ENCODE measurements at places on chromosomes 2 and 18.

DNA sequence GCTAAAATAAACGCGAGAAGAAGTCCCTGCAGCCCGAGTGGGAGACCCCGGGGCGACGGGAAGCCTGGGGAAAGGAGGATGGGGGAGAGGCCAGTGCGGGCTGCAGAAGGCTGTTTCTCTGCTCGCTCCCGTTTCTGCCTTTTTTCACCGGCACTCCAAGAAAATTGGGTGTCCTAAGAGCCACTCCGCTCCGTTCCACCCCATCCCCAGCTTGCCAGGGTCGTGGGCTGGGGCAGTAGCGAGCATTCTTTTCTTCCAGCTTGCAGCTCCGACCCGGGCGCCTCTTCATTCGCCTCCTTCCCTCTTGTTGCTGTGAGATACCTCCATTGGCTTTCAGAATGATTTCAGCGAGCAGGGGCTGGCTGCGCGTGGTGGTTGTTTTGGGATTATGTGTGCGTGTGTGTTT, 1.1 kb downstream of the HOXD3 start:
- DNase-seq = no peak

- no peak for DNase-seq
Observed at GRCh38 chr2:152016181-152017120, 82.4 kb downstream of the CACNB4 start.

DNA sequence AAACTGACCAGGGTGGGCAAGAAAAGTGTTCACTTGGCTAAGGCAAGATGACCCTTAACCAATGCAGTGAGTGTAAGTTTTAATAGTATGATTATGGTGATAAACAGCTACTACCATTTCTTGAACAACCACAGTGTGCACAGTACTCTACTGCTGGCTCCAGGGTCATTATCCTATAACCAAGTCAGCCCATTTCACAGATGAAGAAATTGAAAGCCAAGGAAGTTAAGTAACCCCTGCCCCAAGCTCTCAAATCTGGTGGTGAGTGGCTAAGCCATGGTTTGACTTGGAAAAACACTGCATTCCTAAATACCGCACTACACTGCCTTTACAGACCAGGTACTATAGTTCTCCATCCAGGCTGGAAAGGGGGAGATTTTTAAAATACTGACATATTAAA, 5.7 kb downstream of the ZNF385B start:
- no peak for DNase-seq

GRCh38 chr18:5673616-5674015, 129.8 kb upstream of the EPB41L3 start:
- no peak for DNase-seq

- DNase-seq = no peak
Observed at GRCh38 chr2:132597831-132598230, 72.2 kb downstream of the LYPD1 start.

GRCh38 chr2:229300790-229301189, 29.7 kb upstream of the PID1 start:
- no peak for DNase-seq

- DNase-seq = no peak
Observed at GRCh38 chr2:195021711-195022507, 635.1 kb upstream of the SLC39A10 start.

GRCh38 chr2:164967781-164968228, 12.5 kb upstream of the SLC38A11 start:
- no peak for DNase-seq

DNA sequence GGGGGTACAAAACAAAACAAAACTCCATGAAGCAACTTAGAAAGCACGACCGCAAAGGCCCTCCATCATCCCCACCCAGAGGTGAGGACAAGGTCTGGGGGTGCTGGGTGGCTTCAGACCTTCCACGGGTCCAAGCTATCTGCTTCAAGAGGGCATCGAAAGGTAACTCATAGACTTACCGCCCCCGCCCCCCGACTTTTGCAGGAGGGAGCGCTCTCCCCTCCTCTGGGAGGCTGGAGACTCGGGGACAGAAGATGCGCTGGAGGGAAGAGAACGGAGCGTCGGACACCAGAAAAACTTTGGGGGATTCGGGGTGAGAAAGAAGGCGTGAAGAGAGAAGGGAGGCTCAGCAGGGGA, 300 bp upstream of the STON1 start:
- DNase-seq = no peak

DNA sequence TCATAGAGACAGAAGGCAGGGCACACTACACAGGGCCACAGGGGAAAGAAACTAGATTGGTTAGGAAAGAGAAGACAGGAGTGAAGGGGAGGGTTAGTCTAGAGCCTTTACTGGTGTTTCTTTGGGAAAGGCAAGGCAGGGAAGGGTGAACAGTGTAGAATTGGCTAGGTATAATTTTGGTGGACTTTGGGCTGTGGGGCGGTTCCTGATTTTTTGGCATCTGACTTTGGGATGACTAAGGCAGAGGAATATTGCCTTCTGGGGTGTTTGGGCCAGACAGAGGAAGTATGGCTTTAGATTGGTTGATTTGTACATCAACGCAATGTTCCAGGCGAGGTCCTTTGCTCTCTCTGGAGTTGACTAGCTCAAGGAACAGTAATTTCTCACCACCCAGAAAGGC, 534.8 kb downstream of the DCC start:
- no peak for DNase-seq

GRCh38 chr2:128641421-128642080, 322.9 kb upstream of the HS6ST1 start:
- no peak for DNase-seq

- no peak for DNase-seq
Observed at GRCh38 chr2:37637190-37637860, 34.1 kb downstream of the CDC42EP3 start.

DNA sequence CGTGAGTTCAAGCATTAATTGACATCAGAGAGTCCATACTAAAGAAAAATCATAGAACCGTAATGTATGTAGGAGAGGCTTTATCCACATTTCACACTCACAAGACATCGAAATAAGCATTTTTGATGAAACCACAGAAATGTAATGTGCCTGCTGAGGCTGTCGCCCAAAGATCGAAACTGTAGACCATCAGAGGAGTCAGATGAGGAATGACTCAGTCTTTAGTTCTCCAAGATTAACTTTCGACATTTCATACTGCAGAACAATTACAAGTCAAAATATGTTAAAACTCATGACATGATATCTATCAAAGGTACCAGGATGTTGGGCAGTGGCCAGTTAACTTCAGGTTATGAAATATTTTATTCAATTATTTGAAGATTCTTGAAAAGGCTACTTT, 79.6 kb downstream of the RAB31 start:
- DNase-seq = no peak

- no peak for DNase-seq
Observed at GRCh38 chr2:144500563-144500962, 19.4 kb downstream of the ZEB2 start.

GRCh38 chr18:41324020-41324791, 630.8 kb upstream of the PIK3C3 start:
- DNase-seq = no peak

GRCh38 chr2:64369706-64370105, 84.3 kb upstream of the LGALSL start:
- DNase-seq = no peak

- no peak for DNase-seq
Observed at GRCh38 chr2:225559072-225559415, 159.5 kb downstream of the NYAP2 start.

DNA sequence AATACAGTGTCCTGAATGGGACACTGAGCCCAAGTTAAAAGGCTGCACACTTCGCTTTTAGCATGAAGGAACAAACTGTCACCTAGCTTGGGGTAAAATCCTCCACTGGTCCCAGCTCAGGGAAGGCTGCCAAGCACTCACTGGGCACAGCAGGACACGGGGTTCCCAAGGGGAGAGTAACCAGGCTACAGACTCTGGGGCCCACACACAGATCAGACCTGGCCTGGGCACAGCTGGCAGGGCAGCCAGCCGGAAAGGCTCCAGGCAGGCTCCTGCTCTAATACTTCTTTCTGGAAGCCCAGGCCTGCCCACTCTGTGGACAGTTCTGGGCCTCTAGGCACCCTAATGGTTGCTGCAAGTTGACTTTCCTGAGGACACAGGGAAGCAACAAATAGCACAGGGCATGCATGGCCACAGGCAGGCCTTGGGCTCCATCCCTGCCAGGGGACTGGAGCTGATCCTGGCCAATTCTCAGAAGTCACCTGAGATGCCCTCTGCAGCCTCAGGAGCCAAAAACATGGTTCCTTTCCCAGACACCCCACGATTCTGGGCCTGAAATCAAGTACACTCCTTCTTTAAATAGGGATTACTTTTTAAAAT, 18.7 kb upstream of the SULT1C3 start:
- no peak for DNase-seq

DNA sequence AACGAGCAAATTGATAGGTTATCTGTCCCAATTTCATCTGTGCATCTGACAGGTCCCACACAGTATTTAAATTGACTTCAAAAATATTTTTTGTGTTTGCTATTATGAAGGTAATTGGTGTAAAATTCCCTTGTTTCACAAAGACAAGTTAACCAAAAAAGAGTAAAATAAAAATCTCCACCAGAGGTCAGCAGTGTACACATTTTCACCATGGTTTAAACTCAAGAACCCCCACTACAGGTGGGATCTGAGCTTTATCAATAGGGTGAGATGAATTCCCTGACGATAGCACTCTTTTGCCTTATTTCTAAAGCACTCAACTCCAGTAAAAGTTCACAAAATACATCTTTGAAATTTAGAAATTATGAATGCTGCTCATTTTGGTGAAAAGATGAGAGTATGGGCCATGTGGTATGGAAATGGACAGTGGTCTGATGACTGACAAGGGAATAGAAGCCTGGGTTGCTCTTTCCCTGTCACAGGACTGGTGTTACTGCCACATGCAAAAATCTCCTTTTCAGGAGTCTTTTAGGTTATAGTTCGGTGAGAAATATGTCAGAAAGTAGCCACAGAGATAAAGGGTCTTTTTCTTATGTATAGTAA, 68.0 kb downstream of the SERPINB8 start:
- no peak for DNase-seq

GRCh38 chr2:230950874-230951339, 25.9 kb upstream of the GPR55 start:
- DNase-seq = no peak

DNA sequence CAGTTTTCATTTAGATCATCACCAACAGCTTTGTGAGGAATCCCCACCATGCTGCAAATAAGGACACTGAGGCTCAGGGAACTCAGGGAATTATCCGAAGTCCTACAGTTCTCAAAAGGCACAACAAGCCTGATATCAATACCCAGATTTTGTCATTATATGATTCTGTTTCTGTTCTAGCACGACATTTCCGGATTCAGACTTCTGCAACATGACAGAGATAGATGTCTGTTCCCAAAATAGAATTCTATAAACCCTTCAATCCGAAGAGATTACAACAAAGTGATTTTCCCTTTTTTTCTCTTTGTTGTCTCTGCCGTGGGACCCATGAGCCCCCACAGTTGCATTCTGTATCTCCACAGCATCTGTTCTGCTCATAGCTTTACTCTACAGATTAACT, 72.0 kb downstream of the DOCK10 start:
- no peak for DNase-seq

GRCh38 chr2:155310589-155310988, 612.1 kb downstream of the KCNJ3 start:
- DNase-seq = no peak

DNA sequence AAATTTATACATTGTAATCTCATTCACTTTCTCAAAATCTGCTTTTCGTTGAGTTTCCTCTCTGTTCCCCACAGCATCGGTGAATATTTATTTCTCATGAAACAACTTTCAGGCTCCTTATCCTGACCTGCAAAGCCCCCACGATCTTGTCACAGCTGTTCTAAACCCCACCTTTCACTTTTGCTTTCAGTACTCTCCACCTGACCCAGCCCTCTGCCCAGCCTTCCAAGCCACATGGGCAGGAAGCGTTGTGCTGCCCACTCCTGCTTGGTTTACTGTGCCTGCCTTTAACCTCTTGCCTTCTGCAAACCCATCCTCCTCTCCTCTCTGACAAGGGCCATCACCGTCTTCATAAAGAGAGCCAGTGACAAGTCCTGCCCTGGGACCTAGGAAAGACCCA, 262.5 kb downstream of the GALR1 start:
- no peak for DNase-seq

- DNase-seq = no peak
Observed at GRCh38 chr2:23387221-23387550, 2.2 kb downstream of the KLHL29 start.

DNA sequence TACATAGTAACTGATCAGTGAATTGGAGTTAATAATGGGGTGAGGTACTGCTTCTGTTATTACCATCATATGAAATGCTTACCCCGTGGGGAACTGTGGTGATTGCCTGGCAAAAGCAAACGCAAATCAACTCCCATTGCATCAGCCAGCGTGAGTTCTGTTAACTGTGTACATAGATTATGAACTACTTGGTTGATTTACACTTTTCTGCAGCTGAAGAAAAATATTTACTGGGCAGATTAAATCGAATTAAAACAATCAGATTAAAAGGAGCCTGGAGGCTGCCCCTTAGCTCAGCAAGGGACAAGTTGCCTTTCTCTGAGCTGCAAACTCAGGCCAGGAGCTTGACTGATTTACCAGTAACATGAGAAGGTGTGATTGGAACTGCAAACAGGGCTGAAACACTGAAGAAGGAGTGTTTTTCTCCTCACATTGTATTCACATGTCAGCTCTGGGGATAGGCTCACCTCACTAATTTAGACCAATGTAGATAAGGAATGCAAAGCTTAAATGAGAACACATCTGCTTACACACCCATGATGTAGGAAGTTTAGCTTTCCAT, 220.1 kb downstream of the OSR1 start:
- DNase-seq = no peak

GRCh38 chr2:157901325-157901724, 25.2 kb upstream of the ACVR1 start:
- no peak for DNase-seq

GRCh38 chr2:215967590-215968378, 45.6 kb downstream of the MREG start:
- DNase-seq = no peak

DNA sequence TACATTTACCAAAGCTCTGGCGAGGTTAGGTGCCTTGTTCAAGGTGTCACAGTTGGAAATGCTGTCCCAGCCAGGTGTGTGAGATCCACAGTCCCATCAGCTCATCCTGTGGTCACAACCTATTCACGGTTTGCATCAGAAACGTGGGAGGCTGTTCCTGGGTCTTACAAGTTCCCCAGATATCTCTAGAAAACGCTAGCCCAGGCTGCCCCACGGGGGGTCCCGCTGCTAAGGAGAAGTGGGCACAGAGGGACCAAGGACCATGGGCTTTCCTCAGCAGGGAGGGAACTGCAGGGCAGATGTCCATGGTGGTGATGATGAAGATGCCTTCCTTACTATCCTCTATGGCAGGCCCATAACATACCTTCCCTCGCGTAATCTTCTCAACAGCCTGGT, 649 bp downstream of the FECH start:
- DNase-seq = no peak

- DNase-seq = no peak
Observed at GRCh38 chr2:166125557-166125956, 2.3 kb downstream of the SCN1A start.

- DNase-seq = no peak
Observed at GRCh38 chr18:64919971-64920570, 771.2 kb upstream of the LINC00305 start.

GRCh38 chr2:69957965-69958364, 3.5 kb downstream of the ASPRV1 start:
- no peak for DNase-seq

GRCh38 chr18:76335859-76336640, 159.0 kb downstream of the ZNF516 start:
- DNase-seq = no peak

- DNase-seq = no peak
Observed at GRCh38 chr2:127143841-127144782, 37.2 kb upstream of the BIN1 start.

- no peak for DNase-seq
Observed at GRCh38 chr2:120729406-120730399, 6.0 kb upstream of the GLI2 start.

GRCh38 chr18:49534846-49535601, 26.8 kb upstream of the LIPG start:
- DNase-seq = no peak

- peak; percentile 33 for DNase-seq
Observed at GRCh38 chr2:225040856-225041206, 1.4 kb downstream of the DOCK10 start.

All from activated CD4-positive, alpha-beta T cell treated with anti-CD3 and anti-CD28 coated beads for 4 hours (primary cell).